ENCODE measurements at places on chromosomes 3 and 15. TPM values are rescaled to one million over a fixed set of nuclear protein-coding genes. Genes with fewer than 3 reads are reported as not detected.
A peak's percentile ranks its signal among the peaks of the same experiment; 100 is the strongest.

SLC9C1 gene
- total RNA-seq, result 0.33 TPM

- DNase-seq, result peak; percentile 54
Observed at GRCh38 chr3:163056874-163057497, 1560.4 kb downstream of the OTOL1 start.

GRCh38 chr3:10462641-10463532, 42.5 kb downstream of the ATP2B2 start:
- no peak for DNase-seq

CHRM5 gene
- total RNA-seq, result not detected

GRCh38 chr3:125519678-125520562, at the start of gene SNX4:
Gene SNX4, minus strand, starts transcription at chr3:125520202. Its CDS starts 30 bp downstream, at chr3:125520172.
- peak; percentile 92 for DNase-seq
